Stimulated activated CD8-positive, alpha-beta memory T cell treated with anti-CD3 and anti-CD28 coated beads, Interleukin-4, amount 100 ng/mL, for 4 hours (primary cell): ENCODE measurements at places on chromosomes 7 and 10.

DNA sequence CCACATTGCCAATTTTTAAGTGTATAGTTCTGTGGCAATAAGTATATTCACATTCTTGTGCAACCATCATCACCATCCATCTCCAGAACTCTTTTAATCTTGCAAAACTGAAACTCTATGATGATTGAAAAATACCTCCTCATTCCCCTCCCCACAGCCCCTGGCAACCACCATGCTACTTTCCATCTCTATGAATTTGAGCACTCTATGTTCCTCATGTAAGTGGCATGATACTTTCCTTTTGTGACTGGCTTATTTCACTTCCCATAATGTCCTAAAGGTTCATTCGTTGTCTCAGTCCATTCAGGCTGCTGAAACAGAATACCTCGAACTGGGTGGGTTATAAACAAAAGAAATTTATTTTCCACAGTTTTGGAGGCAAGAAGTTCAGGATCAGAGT is 23.4 kb upstream of the EGR2 start:
- DNase-seq = no peak

GRCh38 chr10:119713744-119714483 is 11.9 kb upstream of the INPP5F start:
- DNase-seq = no peak

DNA sequence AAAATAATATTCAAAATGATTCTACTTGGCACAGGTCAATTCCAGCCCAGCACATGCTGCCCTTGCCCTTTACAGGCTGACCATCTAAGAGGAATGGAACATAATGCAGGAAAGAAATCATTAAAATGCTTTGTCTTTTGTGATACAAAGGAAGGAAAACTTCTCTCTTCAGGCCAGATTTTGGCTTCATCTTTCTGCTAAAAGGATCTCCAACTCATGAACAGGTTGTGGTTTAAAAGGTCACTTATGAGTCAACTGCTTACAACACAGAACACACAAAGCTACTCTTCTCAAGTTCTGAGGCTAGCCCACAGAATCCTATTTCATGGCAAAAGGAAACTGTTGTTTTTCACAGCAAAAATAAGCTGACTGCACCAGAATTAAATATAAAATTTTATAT is 197.1 kb downstream of the DOCK4 start:
- DNase-seq = no peak

- DNase-seq = no peak
Observed at GRCh38 chr10:89053555-89053954, 63.0 kb downstream of the FAS start.

GRCh38 chr10:3494131-3494837 is 290.7 kb downstream of the KLF6 start:
- no peak for DNase-seq

GRCh38 chr7:50646069-50646468 is 80.9 kb upstream of the DDC start:
- DNase-seq = no peak
